ENCODE measurements at places on chromosomes 12 and 14.
A peak's percentile ranks its signal among the peaks of the same experiment; 100 is the strongest.

DNA sequence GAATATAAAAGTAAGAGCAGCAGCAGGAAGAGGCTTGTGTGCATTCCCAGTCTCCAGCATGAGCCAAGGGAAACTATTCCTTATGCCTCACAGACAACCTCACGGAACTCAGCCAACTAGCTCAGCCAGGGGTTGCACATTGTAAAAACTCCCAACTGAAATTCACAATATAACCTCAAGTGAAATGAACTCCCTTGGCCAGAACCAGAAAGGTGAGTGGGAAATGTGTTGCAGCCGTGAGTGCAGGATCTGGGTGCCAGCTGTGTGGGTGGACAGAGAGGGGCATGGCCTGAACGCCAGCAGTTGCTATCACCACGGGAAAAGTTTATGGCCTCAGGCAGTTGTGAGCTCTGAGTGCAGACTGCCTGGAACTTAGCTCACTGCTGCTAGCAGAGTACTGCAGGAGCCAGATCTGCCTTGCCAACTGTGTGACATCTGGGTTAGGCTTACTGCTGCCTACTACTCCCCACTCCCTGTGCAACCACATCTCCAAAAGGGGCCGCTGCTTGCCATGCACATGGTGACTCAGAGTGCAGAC, 2.3 kb upstream of the CLEC1A start:
- no peak for DNase-seq

GRCh38 chr14:104750056-104750752, 2.7 kb upstream of the SIVA1 start:
- no peak for DNase-seq

DNA sequence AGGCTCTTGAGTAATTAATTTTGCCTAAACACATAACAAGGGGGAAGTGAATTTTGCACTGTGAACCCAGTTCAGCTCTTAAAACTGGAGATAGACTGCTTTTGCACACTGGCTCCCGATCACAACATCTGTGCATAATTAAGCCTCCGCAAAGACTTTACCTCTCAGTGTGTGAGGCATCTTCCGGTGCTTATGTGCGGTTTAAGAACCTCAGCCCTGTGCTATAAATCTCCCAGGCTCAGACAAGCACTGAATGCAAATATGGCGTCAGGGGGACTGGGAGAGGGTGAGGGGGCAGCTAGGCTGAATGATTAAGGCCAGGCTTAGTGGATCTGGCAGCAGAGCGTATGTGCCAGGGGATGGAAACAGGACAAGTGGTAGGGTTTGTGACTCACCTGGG, 103.3 kb downstream of the ADCK1 start:
- no peak for DNase-seq

GRCh38 chr12:4421590-4422031, 24.0 kb downstream of the FGF6 start:
- DNase-seq: peak; percentile 29

- no peak for DNase-seq
Observed at GRCh38 chr12:103102225-103102744, 144.8 kb downstream of the ASCL1 start.

- no peak for DNase-seq
Observed at GRCh38 chr14:92215579-92215978, 93.8 kb downstream of the CPSF2 start.

- DNase-seq: no peak
Observed at GRCh38 chr12:110744601-110745264, 2.0 kb upstream of the PPP1CC start.

GRCh38 chr12:50050410-50051098, 6.8 kb upstream of the ASIC1 start:
- DNase-seq: no peak

GRCh38 chr12:45368841-45369489, 153.1 kb downstream of the ANO6 start:
- DNase-seq: no peak

- DNase-seq: no peak
Observed at GRCh38 chr14:98298481-98299244, 973.3 kb downstream of the BCL11B start.

GRCh38 chr12:29709054-29709453, 74.7 kb downstream of the TMTC1 start:
- DNase-seq: no peak

DNA sequence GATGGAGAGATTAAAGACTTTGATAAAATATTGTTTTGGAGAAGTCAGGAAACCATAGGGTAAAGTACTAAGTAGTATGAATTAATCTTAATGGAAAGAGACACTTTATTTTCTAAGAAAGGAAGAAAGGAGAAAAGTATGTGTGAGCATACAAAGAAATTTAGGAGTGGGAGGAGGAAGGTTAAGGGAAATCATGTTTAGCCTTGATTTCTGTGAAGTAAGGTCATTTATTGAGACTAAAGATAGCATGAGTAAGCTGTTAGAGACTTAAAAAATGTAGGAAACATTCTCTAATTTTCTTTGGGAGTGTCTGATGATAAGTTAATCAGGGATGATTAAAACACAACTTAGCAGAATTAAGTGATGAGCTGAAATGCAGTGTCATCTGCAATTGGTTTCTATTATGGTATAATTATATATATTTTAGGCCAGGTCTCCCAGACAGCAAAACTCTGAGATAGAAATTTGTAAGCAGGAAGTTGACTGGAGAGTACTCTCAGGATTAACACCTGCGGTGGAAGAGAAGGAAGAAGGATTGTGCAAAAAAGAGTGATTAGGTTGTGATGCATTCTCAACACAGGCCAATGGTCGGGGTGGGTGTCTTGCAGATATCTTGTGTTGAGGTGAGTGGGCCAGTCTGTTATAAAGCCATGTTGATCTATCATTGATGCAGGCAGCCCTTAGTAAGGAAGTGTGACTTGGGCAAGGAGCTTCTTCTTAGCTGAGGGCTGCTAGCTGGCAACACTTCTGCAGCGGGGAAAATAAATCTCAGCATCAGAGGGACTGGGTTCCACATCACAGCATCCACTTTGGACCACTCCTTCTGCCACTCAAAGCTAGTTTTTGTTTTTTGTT, 256.2 kb downstream of the AEBP2 start:
- DNase-seq: no peak

DNA sequence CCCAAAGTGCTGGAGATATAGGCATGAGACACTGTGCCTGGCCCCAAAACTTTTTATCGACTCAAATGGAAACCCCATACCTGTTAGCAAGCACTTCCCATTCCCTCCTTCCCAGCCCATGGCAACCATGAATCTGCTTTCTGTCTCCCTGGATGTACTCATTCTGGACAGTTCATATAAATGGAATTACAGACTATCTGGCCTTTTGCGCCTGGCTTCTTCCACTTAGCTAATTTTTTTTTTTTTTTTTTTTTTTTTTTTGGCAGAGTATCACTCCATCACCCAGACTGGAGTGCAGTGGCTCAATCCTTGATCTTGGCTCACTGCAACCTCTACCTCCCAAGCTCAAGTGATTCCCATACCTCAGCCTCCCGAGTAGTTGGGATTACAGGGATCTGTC, 134.5 kb upstream of the MED13L start:
- no peak for DNase-seq

- DNase-seq: no peak
Observed at GRCh38 chr12:24496755-24497154, 452.1 kb downstream of the BCAT1 start.

DNA sequence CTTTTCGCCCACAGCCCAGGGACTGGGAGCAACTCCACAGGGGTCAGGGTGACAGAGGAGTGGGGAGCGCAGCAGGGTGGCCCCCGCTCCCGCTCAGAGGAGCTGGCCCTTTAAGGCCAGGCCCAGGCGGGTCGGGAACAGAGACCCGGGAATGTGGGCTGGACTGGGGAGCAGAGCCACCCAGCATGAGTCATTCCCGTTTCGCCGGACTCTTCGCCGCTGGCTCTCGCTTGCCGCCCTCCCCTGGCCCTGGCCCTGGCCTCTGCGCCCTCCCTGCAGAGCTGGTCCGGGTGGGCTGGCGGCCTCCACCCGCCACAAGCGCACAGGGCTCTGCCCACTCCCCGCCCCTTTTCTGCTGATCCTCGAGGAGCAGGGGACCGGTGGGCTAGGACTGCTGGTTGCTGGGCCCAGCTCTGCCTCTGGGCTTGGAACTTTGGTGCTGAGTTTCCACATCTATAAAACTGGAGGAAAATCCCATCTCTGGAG, 92.8 kb downstream of the NINJ2 start:
- no peak for DNase-seq

GRCh38 chr12:70823182-70823976, 97.2 kb downstream of the PTPRR start:
- DNase-seq: no peak
